ENCODE measurements at places on chromosomes 13 and 19. TPM values are rescaled to one million over a fixed set of nuclear protein-coding genes. Genes with fewer than 3 reads are reported as not detected.

C13orf42 gene
- total RNA-seq: not detected

- DNase-seq: no peak
Measured at GRCh38 chr13:46288570-46289259, 77.0 kb downstream of the LRRC63 start.

SIGLEC14 gene
- not detected for total RNA-seq

- DNase-seq: peak; percentile 7
Measured at GRCh38 chr19:56637976-56638555, 4.9 kb upstream of the SMIM17 start.

DNA sequence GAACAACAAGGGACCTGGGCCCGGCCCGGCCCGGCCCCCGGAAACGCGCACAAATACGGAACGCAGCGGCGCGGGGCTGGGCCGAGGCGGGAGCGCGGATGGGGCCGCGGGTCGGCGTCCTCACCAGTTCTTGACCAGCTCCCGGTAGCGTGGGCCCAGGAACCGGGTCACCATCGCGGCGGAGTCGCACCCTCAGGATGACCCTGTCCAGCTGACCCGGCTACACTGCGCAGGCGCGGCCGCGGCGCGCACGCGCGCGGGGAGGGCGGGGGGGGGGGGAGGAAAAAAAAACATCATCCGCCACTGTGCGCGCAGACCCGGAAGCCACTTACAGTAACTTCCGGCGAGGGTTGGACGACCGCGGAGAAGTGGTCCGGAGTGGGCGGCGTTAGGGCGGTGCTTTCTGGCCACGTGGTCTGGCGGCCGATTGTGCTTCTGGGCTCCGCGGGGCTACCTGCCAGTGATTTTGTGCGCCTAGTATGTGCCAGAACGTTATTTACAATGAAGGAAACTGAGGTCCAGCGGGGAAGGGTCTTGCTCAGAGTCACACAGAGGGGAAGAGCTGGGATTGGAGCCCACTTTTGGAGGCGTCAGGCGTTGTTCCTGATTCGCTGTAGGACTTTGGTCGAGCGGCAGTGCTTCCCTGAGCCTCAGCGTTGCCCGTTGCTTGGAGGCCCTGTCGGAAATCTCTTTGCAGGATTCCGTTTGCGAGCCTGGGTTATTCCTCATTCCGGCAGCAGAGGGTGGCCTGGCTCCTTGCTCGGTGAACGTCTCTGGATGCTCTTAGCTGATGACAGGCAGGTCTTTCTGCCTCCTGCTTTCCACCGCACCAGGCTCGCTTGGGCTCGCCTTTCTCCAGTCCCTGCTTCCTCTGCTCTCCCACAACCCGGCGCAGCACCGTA, at the start of gene UQCR11:
UQCR11 (minus strand) TSS at position 227 of the 902 bp plus-strand sequence; CDS start at position 174, 53 bp downstream.
- DNase-seq: peak; percentile 75

TMEM190 gene
- not detected for total RNA-seq

DNA sequence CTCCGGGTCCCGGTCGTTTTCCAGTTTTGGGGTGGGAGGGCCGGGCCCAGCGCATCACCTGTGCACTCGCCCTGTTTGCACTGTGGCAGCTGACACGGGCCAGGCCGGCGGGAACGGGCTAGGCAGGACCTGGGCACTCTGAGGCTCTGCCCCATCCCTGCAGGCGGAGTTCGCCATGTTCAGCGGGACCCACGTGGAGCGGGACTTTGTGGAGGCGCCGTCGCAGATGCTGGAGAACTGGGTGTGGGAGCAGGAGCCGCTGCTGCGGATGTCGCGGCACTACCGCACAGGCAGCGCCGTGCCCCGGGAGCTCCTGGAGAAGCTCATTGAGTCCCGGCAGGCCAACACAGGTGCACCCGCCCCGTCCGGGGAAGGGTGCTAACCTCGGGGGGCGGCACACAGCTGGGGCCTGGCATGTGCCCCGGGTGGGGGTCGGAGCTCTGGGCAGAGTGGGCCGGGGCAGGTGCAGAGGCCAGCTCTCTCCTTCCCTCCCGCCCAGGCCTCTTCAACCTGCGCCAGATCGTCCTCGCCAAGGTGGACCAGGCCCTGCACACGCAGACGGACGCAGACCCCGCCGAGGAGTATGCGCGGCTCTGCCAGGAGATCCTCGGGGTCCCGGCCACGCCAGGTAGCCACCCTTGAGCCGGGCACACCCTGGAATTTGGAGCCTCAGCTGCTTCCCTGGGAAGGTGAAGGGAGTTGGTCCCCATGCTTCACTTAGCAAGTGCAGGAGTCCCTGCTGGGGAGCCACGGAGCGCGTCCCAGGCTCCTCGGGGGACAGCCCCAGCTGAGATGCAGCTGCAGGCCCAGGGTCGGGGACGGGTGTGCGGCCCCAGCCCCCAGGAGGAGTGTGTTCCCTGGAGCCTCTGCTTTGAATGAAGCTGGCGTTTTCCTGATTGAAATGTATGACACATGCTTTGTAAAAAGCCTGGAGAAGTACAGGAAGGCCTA, 9.3 kb upstream of the ZNF554 start:
- DNase-seq: no peak

GRCh38 chr13:110813646-110814624, 100.4 kb downstream of the ING1 start:
- DNase-seq: no peak

DNA sequence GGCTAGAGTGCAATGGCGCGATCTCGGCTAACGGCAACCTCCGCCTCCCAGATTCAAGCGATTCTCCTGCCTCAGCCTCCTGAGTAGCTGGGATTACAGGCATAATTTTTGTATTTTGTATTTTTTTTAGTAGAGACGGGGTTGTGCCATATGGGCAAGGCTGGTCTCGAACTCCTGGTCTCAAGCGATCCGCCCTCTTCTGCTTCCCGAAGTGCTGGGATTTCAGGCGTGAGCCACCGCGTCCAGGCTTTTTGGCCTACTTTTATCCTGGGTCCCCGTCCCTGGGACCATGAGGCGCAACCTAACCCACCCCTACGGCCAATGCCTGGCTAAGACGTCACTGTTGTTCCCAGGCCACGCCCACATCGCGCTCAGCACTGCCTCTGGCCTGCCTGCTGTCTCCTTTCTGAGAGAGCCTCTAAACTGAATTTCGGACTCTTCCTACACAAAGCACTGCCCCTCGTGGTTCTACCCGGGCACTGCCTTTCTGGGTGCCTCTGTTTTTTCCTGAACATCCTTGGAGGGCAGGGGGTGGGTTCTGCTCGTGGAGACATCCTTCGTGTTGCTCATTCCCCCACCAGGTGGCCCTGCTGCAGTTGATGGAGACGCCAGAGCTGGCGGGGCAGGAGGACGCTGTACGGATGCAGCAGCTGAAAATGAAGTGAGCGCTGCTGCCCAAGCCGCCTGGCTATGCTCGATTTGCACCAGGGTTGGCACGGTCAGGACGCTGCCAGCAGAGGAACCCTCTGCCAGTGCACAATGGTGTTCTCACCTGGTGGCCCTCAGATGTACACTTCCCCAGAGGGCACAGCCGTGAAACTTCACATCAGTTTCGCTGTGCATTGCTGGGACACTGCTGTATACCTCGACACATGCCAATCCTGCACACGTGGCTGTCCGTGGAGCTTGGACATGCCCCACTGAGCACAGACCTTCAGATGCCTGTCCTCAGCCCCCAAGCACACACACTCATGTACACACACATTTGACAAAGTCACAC, 2.0 kb downstream of the REX1BD start:
- DNase-seq: no peak

KLF12 gene
- total RNA-seq: 3.0 TPM

ZNF626 gene
- total RNA-seq: 10.9 TPM

Data from epithelial cell of proximal tubule (primary cell).